Esophagus squamous epithelium (tissue), 5 donors: ENCODE measurements at places on chromosomes 2 and 18. TPM values are rescaled to one million over a fixed set of nuclear protein-coding genes. Genes with fewer than 3 reads are reported as not detected.

GRCh38 chr2:119463136-119463535 is 31.5 kb downstream of the TMEM37 start:
- no peak for DNase-seq

GAL3ST2 gene
- not detected for total RNA-seq

DNA sequence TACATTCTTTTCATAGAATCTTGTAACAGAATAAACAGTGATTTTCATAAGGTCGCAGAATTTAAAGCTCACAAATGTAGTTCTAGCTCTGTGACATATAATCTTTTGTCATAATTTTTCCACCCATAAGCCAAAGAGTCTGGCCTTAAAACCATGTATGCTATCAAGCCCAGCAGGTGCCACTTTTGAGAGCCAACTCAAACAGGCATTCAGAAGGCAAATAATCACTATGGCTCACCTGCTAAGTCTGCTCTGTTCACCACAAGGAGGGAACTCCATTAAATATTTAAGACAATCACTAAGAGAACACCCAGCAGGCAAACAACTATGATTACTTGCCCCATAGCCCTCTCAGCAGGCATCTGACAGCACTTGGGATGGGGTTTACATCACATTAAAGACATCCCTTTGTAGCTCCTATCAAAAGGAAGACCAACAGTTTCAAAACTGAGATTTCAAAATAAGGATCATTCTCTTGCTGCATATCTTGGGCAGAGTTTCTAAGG is 241.6 kb downstream of the PDE11A start:
- no peak for DNase-seq

DNA sequence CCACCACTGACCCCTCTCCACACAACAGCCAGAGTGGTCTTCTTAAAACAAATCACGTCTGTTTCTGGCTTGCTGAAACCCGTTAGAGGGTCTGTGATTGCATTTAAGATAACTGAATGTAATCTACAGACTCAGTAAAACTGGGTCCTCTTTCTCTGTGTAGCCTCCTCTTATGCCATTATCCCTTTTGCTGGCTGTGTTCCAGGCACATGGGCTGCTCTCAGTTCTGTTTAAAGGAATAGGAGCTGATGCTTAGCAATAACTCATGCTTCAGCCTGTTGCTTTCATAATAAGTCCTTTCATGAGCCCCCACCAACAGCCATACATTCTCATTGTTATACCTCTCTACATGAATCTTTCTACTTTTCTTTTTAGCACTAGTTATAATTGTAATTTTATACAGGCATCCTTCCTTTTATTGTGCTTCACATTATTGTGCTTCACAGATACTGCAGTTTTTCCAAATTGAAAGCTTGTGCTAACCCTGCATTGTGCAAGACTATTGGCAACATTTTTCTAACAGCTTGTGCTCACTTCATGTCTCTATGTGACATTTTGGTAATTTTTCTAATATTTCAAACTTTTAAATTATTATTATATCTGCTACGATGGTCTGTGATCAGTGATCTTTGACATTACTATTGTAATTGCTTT is 782.6 kb downstream of the MBD2 start:
- DNase-seq, result no peak

GRCh38 chr2:60885683-60886082 is 4.3 kb downstream of the REL start:
- DNase-seq, result no peak

DNA sequence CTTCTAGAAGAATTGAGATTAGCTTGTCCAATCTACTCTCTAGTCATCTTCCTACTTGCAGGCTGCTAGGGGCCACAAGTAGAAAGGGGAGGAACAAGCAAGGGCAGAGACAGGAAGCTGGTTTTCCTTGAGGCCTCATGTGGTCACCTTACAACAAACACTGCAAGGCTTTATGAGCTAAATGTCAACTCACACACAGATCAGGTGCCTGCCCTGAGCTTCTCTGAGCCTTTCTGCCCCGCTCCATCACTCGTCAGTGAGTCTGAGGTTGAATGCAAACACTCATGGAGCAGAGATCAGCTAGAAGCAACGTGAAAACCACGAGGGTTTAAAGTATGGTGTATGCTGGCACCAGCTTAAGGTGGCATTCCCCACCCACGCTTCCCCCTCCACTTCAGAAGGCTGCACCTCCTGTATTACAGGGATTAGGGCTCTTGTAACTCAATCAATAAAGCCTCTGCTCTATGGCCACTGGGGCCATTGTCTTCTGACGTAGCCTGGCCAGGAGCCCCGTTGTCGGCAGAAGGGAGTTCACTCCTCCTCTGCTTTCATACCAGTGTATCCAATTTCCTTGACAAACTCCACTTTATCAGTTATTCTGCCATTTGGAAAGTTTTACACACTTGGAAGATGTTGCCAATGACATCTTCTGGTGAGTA is 5.4 kb upstream of the CRYGC start:
- no peak for DNase-seq
